ENCODE measurements at places on chromosomes 11 and 22. TPM values are rescaled to one million over a fixed set of nuclear protein-coding genes. Genes with fewer than 3 reads are reported as not detected.

The GRAP2 gene
- not detected for total RNA-seq

The SYT9 gene
- total RNA-seq, result not detected

The CCDC90B gene
- total RNA-seq, result 62.9 TPM

The PAFAH1B2 gene
- 159 TPM for total RNA-seq

The SMIM38 gene
- 0.11 TPM for total RNA-seq

The DNAJB13 gene
- total RNA-seq, result not detected

The MRE11 gene
- 14.6 TPM for total RNA-seq

The CCDC89 gene
- total RNA-seq, result 5.7 TPM

The IRAG1 gene
- 2.1 TPM for total RNA-seq

The SBF2 gene
- 83.7 TPM for total RNA-seq

The MAML2 gene
- 18.8 TPM for total RNA-seq

The PARVA gene
- total RNA-seq, result 107 TPM

The IL10RA gene
- 0.78 TPM for total RNA-seq

The OR2AG1 gene
- under 0.01 TPM for total RNA-seq

The MFRP gene
- not detected for total RNA-seq

The GTSE1 gene
- total RNA-seq, result 8.4 TPM

The OR6T1 gene
- total RNA-seq, result not detected

The C1QTNF6 gene
- 7.6 TPM for total RNA-seq

The OR56A1 gene
- total RNA-seq, result not detected

The USH1C gene
- total RNA-seq, result not detected

The TRIM48 gene
- total RNA-seq, result not detected

The MS4A8 gene
- not detected for total RNA-seq

The XPNPEP3 gene
- total RNA-seq, result 16.0 TPM

The CRYBA4 gene
- not detected for total RNA-seq

The IRF7 gene
- 9.0 TPM for total RNA-seq

The SCGB1A1 gene
- not detected for total RNA-seq

The HBE1 gene
- total RNA-seq, result not detected

The OR51B4 gene
- total RNA-seq, result not detected

The CALCA gene
- total RNA-seq, result 0.22 TPM

The MS4A4E gene
- total RNA-seq, result not detected

The MOV10L1 gene
- 0.43 TPM for total RNA-seq

The ANO9 gene
- not detected for total RNA-seq

The ACTN3 gene
- total RNA-seq, result under 0.01 TPM

The LRRC10B gene
- total RNA-seq, result under 0.01 TPM

The SEPTIN3 gene
- total RNA-seq, result 0.22 TPM

The ACR gene
- not detected for total RNA-seq

The P2RY2 gene
- 2.5 TPM for total RNA-seq

The KLHL35 gene
- total RNA-seq, result 2.7 TPM
